ENCODE measurements at places on chromosomes 13 and 19.
A peak's percentile ranks its signal among the peaks of the same experiment; 100 is the strongest.

- DNase-seq, result no peak
Measured at GRCh38 chr19:17235971-17236777, 9.5 kb downstream of the NR2F6 start.

- DNase-seq, result no peak
Measured at GRCh38 chr13:90443268-90443667, 904.2 kb upstream of the MIR17HG start.

- no peak for DNase-seq
Measured at GRCh38 chr13:40452038-40452666, 214.3 kb downstream of the FOXO1 start.

GRCh38 chr13:43295825-43296564 is 272.6 kb downstream of the DNAJC15 start:
- no peak for DNase-seq

DNA sequence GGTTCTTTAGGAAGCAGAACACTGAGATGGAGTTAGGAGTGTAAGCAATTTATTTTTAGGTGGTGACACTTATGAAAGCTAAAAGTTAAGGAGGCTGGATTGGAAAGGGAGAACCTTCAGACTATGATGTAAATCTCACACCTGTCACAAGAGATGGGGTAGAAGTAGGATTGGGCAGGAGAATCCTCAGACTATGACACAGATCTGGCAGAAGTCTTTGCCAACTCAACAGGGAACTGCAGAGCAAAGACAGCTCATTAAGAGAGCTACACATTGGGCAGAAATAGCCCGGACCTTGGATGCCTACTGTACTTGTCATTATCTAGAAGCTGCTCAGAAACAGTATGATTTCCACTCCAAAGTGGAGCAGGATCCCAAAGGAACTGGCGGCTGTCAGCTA is 134.4 kb downstream of the DNAJC15 start:
- DNase-seq, result no peak

- no peak for DNase-seq
Measured at GRCh38 chr13:20998649-20999415, 62.6 kb downstream of the LATS2 start.

DNA sequence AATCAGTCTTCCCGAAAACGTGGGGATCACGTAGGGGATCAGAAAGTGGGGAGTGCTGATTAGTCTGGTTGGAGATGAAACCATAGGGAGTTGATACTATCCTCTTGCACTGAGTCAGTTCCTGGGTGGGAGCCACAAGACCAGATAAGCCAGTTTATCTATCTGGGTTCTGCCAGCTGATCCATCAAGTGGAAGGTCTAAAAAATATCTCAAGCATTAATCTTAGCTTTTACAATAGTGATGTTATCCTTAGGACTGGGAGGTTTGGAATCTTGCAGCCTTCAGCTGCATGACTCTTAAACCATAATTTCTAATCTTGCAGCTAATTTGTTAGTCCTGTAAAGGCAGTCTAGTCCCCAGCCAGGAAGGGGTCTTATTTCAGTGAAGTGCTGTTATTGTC is 2474.2 kb downstream of the PCDH9 start:
- DNase-seq, result no peak

DNA sequence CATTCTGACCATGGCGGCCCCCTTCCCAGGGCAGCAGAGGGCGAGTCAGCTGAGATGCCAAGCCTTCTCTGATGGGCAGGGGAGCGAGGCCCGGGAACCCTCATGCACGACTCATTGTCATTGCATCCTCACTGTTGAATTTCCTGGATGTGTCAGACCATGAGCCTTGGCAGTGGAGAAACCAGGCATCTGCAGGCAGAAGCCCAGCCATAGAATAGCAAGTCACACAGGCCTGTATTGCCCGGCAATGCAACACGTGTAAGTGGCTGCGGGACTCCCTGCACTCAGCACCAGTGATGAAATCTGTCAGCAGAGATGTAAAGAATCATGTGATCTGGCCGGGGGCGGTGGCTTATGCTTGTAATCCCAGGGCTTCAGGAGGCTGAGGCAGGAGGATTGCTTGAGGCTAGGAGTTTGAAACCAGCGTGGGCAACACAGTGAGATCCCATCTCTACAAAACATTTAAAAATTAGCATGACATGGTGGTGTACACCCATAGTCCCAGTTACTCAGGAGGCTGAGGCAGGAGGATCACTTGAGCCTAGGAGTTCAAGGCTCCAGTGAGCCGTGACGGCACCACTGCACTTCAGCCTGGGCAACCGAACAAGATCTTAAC is 199.7 kb downstream of the KATNAL1 start:
- DNase-seq, result peak; percentile 42

GRCh38 chr19:14400951-14401431 is 18.1 kb downstream of the DDX39A start:
- DNase-seq, result no peak

DNA sequence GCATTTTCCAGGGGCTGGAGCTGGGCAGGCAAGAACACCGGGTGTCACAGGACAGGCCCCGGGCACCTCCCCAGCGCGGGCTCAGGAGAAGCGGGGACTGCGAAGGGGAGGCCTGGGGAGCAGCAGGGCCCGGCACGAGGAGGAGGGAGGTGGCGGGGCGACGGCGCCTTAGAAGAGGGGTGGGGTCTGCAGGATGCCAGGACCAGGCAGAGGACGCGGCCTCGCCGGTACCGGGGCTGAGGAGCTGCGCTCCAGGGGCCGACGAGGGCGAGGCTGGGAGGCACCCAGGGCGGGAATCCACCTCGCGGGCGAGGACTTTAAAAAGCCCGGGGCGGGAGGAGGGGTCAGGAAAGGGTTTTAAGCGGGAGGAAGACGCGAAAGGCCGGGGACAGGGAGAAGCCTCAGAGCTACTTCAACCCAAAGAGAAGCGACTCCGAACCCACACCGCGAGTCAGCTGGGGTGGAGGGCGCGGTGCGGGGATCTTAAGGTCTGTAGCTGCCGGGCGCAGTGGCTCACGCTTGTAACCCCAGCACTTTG is 665 bp downstream of the ZNF347 start:
- DNase-seq, result peak; percentile 49

GRCh38 chr19:29715701-29716581 is 880 bp upstream of the C19orf12 start:
- peak; percentile 46 for DNase-seq

GRCh38 chr13:20126541-20127261 is 34.2 kb downstream of the GJA3 start:
- no peak for DNase-seq

GRCh38 chr19:17755977-17756670 is 4.8 kb downstream of the FCHO1 start:
- peak; percentile 37 for DNase-seq

- DNase-seq, result no peak
Measured at GRCh38 chr13:49624229-49624628, 4.1 kb upstream of the ARL11 start.
